HEK293T (cell line): ENCODE measurements at places on chromosomes 2 and 18.

- DNase-seq: no peak
Measured at GRCh38 chr2:228092056-228092455, 89.4 kb downstream of the SPHKAP start.

DNA sequence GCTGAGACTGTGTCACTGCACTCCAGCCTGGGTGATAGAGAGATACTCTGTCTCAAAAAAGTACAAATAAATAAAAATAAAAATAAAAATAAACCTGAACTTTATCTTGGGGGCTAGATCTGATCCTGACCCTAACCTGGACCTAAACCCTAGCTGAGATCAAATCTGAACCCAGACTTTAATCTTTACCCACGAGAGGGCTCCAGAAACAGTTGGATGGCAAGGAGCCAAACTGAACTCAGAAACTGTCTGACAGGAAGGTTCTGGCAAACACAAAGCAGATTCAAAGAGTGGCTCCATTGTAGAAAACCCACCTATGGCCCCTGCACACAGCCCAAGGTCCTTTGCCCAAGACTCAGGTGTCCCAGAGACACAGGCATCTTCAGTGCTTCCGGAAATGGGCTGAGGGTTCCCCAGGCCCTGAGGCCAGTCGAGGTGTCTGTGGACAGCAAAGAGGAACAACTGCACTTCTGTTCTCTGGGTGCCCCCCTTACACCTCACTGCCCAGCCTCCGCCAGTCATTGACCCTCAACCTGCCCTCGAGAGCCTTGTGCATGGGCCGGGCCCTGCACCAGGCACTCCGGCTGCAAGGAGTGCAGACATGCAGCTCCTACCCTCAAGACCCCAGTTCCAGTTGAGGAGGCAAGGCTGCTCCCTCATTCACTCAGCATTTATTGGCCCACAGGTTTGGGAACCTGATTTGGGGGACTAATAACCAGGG, 95.2 kb downstream of the TFCP2L1 start:
- DNase-seq: no peak

GRCh38 chr2:228798458-228799207, 472.5 kb downstream of the PID1 start:
- DNase-seq: no peak

DNA sequence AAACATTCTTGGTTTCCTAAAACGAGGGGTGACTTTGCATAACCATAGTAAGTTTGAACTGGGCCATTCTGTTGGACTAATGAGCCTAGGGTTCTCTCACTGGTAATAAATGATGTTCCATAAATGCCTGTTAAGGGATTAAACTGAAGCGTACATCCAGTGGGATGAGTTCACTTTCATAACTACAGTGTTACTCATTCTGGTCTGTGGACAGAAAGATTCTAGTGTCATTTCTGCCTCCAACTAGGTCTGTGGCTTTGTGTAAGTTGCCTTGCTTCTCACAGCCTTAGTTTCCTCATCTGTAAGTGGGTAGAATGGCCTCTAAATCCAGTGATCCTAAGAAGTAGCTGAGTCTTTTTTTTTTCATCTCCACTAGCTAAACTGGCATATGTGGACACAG, 1860.6 kb upstream of the PIK3C3 start:
- DNase-seq: no peak

DNA sequence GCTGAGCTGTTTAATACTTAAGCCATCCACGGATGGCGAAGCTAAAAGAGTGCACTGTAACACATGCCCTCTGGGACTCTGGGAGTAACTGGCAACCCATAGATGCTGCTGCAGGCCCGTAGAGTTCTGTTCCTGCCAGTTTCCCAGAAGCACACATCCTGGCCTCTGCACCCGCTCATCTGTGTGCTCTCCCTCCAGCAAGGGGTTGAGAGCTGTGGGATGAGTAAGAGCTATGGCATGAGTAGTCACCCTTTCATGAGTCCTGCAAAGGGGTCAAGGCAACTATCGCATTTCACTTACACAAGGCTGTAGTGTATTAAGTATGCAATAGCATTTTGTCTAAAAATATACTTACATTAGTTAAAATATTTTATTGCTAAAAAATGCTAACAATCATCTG, 1341.8 kb upstream of the NXPH2 start:
- DNase-seq: no peak

DNA sequence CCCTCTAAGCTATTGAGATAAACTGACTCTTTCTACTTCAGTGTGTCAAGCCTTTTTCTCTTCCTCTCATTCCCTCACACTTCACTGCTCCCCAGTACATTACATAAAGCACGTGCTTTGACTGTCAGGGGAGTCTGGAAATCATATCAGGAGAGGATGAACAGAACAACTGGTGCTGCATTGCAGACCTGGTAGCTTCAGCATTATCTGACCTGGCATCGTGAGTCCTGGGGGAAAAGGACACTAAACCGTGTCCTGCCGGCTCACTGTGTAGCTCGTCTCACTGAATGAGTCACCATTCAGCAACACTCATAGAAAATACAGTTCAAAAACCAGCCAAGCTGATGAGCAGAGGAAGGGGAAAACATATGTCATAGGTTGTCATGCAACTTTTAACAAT, 108.5 kb upstream of the UNC80 start:
- no peak for DNase-seq

DNA sequence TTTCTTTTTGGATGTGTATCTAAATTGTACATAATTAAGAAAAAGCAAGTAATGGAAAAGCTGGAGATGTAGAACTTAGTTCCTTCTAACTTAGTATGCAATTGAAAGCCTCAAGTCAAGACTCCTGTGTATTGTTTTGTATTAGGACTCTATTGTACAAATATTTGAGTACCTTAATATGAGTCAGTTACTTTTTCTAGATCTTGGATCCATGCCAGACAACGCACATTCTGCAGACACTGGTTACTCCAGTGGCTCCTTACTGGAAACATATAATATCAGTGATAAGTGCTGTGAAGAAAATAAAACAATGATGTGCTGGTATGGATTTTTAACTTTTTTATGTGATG, 1.5 kb downstream of the SLC39A10 start:
- DNase-seq: no peak
